ENCODE measurements at places on chromosomes 13 and 19.

GRCh38 chr13:110187641-110188161, 119.3 kb downstream of the COL4A1 start:
- DNase-seq: no peak

- DNase-seq: peak; percentile 4
Observed at GRCh38 chr19:50427997-50428425, 4.7 kb upstream of the MYBPC2 start.

- no peak for DNase-seq
Observed at GRCh38 chr13:65677906-65678305, 1552.2 kb downstream of the PCDH9 start.

GRCh38 chr19:42132851-42133528, 744 bp upstream of the POU2F2 start:
- DNase-seq: peak; percentile 78

DNA sequence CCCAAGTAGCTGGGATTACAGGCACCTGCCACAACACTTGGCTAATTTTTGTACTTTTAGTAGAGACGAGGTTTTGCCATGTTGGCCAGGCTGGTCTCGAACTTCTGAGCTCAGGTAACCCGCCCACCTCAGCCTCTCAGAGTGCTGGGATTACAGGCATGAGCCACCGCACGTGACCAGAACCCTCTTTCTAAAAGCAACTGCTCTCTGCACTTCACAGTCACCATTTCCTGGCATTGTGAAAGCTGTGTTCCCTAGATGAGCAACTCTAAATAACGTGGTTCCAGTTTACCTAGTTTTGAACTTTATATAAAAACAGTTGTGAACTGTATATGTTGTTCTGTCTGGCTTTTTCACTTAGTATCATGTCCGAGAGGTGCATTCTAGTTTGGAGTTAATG, 152.9 kb downstream of the SIPA1L3 start:
- no peak for DNase-seq

DNA sequence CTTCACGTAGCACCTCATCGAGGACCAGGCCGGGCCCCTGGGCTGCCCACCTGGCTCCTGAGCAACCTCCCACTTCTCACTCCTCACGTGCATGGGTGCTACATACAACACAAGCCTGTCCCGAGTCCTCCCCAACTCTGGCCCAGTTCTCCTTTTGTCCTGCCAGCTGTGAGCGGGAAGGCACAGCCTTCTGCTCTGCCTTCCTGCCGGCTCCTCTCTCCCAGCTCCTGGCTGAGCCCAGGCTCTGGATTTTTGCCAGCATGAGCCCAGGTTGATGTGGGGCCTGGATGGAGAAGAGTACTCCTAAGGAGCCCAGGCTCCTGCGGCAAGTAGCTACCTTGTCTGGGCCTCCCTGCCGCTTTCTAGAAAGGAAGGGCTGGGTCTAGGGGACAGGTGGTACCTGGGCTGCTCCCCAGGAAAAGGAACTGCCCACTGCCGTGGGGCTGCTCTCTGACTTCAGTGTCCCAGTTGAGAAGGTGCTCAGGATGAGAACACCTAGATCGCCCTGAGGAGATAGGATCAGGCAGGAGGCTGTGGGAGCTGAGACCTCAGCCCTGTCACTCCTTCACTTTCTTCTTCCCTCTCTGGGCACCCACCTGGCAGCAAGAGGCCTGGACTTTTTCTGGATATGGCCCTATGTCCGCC, 23.6 kb downstream of the LYL1 start:
- DNase-seq: no peak

DNA sequence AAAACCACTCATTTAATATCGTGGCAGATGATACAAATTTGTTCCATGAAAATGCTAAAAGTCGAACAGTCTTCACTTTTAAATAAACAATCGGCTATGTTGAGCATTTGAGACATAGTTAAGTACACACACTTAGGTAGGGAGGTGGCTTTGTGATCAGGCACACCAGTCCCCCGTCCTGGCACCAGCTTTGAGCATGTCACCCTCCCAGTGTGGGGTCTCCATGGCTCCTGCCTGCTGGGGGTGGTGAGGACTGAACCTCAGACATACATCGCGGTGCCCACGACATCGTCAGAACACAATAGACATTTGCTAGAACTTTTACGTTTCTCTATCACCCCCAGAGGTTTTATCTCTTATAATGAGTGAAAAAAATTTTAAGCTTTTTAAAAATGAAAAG, 62.0 kb downstream of the RFX2 start:
- DNase-seq: no peak

DNA sequence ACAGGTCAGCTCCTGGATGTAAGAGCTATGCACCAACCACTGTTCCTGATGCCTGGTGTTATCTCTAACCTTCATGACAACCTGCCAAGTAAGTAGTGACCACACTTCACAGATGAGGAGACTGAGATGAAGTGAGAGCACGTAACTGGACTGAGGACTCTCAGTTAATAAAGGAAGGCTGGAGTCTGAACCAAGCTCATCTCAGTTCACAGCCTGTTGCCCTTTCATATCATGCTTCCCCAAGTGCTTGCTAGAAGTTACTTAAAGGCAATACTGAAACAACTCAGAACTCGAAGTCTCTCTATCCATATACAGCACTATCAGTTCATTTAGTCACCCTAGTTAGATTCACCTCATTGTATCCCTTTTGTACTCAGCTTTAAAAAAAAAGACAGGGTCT, 119.7 kb downstream of the ABCC4 start:
- no peak for DNase-seq

DNA sequence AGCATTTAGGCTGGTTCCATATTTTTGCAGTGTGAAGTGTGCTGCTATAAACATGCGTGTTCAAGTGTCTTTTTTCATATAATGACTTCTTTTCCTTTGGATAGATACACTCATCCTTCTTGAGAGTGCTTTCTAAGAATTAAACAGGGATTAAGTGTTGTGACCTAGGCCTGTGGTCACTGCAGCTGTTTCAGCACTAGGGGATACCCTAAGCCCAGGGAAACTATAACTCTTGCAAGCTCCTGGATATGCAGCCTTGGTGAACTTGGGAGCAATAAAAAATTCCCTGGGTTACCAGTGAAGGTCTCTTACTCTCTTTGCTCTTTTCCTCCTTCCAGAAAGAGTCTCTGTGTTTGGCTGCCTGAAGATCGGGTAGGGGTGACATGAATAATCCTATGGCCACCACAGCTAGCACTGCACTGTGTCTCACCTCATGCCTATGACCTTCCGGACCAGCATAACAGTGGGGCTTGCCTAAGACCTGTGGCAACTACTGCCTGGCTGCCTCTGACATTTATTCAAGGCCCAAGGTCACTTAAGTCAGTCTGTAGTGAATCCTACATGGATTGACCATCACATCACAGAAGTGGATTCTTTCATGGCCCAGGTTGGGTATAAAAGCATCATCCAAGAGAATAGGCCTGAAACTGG, 799.7 kb downstream of the DACH1 start:
- DNase-seq: no peak

- DNase-seq: no peak
Observed at GRCh38 chr13:100532090-100532766, 56.4 kb downstream of the GGACT start.

- no peak for DNase-seq
Observed at GRCh38 chr19:55474269-55475265, 1.9 kb upstream of the ZNF628 start.

DNA sequence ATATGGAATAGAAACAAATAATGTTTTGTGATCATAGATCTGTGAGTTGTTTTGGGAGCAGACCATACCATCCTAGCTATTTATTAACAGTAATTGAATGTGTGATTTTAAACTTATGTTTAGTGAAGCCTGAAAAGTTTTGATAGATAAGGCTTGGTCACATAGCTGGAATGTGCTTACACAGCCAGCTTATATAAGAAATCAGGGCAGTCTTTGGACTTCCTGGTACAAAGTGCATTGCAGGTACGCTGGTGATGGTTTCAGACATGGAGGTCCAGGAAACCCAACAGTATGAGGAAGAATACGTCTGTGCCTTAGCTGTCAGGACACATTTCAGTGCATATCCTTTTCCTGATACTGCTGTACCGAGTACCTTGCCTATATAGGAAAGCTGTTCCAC, 2316.2 kb upstream of the PCDH20 start:
- no peak for DNase-seq

GRCh38 chr13:23672616-23673015, 102.4 kb downstream of the TNFRSF19 start:
- DNase-seq: no peak

DNA sequence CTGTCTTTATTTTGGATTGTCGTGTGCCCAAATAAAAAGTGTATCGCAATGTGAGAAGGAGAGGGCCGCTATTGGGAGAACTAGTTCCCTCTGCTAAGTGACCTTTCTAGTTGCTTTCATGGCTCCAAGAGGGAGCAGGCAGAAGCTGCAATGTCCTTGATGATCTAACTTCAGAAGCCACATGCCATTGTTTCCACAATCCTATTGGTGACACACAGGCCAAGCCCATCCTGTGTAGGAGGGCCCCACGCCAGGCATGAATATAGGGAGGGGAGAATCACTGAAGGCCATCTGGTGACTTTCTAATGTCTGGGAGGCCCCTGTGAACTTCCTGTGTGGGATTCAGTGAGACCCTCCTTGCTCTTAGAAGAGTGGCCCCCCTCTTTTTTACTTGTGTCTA, 47.8 kb upstream of the KPNA3 start:
- no peak for DNase-seq

DNA sequence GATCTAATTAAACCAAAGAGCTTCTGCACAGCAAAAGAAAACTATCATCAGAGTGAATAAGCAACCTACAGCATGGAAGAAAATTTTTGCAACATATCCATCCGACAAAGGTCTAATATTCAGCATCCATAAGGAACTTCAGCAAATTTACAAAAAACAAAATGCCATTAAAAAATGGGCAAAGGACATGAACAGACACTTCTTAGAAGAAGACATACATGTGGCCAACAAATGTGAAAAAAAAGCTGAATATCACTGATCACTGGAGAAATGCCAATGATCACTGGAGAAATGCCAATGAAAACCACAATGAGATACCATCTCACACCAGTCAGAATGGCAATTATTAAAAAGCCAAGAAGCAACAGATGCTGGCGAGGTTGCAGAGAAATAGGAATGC, 32.5 kb downstream of the ZNF582 start:
- no peak for DNase-seq

- no peak for DNase-seq
Observed at GRCh38 chr19:10113964-10114650, 2.6 kb downstream of the P2RY11 start.

GRCh38 chr13:78679329-78679728, 20.4 kb upstream of the OBI1 start:
- DNase-seq: no peak

GRCh38 chr13:56773148-56773547, 367.6 kb upstream of the PRR20A start:
- no peak for DNase-seq

GRCh38 chr13:31722673-31723072, 16.7 kb upstream of the RXFP2 start:
- DNase-seq: no peak

DNA sequence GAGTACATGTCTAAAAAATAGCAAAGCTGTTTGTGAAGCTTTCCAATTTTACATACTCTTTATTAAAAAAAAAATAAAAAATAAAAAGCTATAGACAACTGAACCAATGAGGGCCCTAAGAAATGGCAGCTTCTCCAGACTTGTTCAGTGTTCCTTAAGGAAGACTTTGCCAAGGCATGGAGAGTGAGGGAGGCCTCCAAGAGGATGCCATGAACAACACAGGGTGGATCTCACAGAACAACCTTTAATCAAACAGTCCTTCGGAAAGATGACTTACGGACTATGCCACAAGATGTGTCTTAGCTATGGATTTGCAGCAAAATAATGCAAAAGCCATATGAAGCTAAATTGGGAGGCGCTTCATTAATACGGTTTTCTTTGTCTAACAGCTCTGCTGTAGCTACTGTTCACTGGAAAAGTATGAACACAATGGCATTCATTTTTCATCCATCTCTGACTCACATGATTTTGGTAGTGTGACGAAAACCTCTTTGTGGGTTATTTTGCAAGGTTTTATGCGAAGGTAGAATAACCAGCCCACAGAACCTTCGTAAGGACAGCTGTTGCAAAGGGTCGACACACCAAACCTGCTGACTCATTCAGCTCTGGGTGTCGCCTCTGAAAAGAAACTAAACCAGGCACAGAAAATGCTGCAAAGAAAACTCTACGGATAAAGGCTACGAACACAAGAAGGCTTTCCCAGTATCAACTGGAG, 27.7 kb downstream of the EFNB2 start:
- no peak for DNase-seq

DNA sequence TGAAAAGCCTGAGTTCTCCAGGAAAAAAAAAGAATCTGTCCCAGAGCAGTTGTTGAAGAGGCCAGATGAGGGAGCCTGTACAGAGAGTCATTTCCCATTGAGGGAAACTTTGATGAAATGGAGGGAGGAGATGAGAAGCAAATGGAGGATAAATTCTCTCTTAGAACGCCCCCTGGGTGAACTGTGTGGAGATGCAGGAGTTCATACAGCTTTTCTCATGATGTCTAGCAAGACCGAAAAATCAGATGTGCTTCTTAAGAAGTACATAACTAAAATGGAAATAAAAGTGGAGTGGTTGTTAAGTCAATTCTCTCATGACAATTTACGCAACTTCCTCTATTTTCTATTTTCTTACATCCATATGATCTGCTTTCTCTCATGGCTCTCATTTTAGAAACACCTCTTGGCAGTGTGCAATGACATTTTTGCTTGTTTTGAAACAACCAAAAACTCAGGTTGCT, 1263.1 kb downstream of the PCDH9 start:
- DNase-seq: no peak

DNA sequence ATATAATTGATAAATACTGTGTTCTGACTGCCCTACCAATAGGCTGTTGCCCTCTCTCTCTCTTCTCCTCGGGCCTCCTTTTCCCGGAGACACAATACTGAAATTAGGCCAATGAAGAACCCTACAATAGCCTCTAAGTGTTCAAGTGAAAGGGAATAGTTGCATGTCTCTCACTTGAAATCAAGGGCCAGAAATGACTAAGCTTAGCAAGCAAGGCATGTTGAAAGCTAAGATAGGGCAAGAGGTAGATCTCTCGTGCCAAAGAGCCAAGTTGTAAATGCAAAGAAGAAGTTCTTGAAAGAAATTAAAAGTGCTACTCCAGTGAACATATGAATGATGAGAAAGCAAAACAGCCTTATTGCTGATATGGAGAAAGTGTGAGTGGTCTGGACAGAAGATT, 13.3 kb downstream of the KATNAL1 start:
- DNase-seq: no peak

GRCh38 chr19:11382898-11383705, 1.0 kb downstream of the EPOR start:
- peak; percentile 17 for DNase-seq

DNA sequence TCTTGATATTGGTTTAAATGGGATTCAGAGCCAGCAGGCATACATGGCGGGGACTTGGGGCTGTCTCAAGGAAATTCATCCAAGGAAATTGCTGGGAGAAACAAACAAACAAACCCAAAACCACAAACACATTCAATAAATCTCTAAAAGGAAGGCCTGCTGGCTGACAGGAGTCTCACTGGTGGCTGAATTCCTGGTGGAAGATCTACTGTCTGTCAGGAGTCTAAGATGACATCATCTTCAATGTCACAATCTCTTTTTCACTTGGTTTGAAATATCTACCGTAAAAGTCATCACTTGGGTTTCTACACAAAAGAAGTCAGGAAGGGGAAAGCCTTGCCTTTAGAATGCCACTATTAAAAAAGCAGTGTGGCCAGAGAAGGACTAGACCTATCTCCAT, 87.9 kb downstream of the KLF5 start:
- no peak for DNase-seq
